ENCODE measurements at places on chromosomes 2 and 18.

DNA sequence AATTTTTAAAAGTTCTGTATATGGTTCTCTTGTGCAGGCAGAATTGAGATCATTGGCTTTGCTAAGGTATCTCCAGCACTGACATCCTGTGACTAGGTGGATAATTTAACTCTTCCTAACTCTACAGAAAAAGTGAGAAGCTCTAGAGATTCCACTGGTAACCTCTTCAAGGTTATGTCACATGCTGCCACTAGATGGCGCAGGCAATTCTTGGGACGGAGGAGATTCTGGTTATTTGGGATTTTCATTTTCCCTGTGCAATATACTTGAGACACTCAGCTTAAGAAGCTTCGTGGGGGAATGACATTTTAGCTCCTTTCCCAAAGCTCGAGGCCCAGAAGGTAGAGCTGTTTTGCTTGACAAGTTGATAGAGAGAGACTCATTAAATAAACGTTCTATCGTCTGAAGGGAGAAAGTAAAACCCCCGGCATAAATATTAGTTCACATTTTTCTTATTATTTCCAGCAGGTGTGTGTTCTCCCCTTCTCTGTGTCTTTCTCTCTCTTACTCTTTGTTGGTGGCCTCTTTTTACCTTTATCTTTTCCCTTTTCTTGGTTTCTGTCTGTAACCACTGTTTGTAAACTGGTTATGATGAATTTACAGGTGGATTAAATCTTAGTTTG, 26.6 kb upstream of the LANCL1 start:
- DNase-seq, result peak; percentile 3

GRCh38 chr2:57180042-57180567, 866.5 kb upstream of the VRK2 start:
- no peak for DNase-seq

GRCh38 chr18:62436636-62437234, 86.1 kb upstream of the ZCCHC2 start:
- no peak for DNase-seq

DNA sequence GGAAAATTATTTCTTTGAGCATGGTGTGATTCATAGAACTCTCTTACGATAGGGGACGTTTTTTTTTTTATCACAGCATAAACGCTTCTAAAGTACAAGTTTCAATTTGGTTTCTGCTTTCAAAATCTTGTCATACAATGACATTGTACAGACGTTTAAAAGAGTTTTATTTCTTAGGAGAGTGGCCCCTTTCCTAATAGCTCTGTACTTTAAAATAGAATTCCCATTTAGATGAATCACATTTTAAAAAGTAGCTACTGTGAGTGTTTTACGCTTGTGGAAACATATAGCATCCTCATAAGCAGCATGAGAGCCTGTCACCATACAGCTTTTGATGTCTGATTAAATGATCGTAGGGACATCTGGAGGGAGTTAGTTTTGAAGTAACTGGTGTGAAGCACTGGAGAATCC, 510.9 kb downstream of the PARD3B start:
- DNase-seq, result no peak

GRCh38 chr2:97644023-97644717, 1.7 kb upstream of the COX5B start:
- DNase-seq, result no peak

DNA sequence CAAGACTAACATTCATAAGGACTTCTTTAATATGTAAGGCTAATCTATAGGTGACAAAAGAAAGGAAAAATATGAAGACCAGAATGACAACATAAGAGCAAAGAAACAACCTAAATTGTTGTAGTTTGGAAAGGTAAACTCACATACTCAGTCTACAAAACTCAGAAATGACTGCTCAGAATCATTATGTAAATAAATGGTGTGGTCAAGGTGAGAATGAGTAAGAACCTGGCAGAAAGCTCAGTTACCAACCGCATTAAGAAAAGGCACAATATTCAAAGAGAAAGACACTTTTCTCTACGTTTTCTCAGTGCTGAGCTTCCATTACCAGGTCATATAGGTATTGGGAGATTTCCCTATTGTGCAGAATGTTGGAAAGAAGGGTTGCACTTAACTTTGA, 15.8 kb downstream of the ATF2 start:
- no peak for DNase-seq

DNA sequence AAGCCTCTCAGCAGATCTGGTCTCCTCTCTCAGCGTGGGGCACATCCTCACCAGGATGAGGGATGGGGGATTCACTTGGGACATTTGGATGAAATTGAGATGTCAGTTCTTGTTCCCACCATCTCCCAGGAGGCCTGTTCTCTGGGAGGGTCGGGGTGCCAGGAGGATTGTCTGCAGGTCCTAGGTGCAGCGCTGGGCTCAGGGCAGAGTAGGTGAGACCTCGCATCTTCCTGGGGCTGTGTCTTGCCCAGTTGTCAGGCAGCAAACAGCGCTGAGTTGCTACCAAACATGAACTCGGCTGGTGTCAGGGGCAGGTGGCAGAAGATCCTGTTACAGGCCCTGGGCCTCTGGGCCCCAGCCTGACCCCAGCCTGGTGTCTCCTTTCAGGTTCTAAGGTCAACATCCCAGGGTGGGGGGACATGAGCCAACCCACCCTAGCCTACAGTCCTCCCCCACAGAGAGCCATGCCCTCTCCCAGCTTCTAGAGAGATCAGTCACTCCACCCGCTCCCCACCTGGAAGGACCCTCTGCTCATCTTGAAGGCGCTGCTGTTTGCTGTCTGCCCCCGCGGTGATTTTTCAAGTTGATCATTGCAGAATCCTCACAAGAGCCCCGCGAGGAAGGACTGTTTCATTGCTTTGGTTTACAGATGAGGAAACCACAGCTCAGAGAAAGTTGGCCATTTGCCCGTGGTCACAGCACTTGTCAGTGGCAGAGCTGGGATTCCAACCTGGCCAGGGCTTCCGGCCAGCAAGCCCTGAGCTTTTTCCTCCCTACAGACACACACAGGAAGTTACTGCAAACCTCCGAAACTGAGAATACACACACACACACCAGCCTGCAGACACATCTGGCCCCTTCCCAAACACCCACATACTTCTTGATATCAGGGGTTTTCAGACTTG, 83.9 kb downstream of the STPG4 start:
- no peak for DNase-seq

DNA sequence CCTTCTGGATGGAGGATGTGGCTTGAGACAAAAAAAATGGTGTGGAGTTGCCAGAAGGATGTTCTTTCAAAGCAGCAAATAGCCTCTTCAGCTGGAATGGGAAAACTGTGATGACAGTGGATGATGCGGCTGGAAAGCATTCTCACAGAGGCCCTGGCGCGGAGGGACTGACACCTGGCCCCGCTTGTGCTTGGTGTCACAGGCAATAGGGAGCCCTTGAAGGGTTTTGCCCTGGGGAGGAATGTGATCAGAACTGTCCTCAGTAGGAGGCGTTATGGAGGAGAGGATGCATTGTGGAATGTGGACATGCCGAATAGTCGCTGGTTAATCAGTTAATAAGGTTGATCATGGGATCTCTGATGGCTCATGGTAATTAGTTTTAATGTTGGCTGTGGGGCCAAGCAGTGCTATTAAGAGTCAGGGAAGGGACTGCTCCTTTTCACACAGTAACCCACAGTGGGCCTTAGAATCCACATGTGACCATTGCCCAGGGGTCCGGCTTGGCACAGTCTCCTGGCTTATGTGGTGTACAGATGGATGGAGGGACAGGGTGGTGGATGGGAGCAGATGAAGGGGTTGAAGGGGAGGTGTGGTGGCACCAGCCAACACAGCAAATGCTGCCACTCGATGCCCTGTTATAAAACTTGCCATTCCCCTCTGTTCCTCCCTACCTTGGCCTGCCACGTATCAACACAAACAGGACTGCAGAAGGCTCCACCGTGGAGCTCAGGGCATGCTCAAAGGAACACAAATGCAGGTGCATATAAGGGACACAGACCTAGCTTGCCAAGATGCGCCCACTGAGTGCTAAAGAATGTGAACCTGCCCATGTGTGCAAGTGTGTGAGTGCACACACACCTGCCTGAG, 71.7 kb downstream of the CIB4 start:
- no peak for DNase-seq

DNA sequence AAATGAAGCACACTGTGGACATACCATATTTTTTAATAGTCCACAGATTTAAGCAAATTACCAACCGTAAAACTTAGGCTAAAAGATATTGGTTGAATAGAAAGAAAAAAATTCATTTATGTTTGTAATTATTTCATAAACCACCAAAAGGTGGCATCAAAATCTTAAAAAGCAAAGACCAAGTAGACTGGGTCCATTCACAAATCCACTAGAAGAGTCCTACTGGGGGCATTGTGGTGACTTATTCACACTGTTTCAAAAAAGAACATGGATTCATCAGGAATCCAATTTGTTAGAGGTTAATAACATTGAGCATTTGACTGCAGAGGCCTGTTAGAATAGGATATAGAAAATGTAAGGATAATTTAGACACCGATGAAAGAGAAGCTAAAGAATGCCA, 194.9 kb upstream of the KYNU start:
- no peak for DNase-seq

GRCh38 chr2:221120643-221121042, 451.5 kb downstream of the EPHA4 start:
- DNase-seq, result no peak

GRCh38 chr2:24571828-24572442, 80.9 kb downstream of the NCOA1 start:
- no peak for DNase-seq

- peak; percentile 12 for DNase-seq
Measured at GRCh38 chr2:201618744-201619662, 24.3 kb downstream of the TMEM237 start.

DNA sequence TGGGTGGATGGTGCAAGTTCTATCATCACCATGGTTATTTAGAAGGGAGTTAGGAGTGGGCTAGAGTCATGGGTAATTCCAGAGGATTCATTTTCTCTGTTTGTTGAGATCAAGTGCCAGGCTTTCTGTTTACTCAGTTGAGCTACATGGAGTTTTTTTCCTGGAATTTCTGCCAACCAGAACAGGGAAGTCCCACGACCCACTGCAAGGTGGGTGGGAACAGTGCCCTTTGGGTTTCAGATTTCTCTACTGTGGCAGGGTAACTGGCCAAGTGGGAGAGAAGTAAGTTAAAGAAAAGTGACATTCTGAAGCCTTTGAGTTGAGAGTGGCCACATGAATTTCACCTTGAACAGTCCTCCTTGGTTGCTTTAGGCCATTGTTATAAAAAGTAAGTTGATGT, 138.9 kb downstream of the SLC39A10 start:
- DNase-seq, result no peak

DNA sequence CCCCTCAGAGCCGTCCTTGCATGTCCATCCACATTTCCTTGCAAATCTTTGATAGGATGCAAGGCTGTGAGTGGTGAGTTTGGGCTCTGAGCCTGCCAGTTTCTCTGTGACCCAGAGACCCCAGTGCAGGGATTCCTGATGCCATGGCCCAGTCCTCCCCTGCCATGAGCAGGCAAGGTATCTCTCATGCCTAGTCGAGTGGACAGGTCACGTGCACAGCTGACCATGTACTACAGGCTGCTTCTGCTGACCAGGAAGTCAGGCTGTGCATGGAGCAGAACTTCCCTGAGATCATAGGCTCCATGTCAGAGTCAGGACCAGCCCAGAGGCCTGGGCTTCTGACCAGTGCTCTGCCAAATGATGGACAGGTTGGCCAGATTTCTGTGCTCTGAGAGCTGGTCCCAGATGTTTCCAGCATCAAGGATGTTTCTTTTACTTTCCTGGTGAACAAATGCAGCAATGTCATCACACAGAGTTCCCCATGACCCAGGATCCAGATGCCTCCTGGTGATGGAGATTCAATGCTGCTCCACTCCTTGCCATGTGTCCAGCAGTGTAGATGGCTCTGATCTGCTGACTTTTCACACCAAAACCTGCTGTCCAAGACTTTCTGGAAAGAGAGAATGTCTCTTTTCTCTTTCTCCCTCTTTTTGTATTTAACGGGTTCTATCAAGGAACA, 321.6 kb upstream of the HS6ST1 start:
- DNase-seq, result no peak

DNA sequence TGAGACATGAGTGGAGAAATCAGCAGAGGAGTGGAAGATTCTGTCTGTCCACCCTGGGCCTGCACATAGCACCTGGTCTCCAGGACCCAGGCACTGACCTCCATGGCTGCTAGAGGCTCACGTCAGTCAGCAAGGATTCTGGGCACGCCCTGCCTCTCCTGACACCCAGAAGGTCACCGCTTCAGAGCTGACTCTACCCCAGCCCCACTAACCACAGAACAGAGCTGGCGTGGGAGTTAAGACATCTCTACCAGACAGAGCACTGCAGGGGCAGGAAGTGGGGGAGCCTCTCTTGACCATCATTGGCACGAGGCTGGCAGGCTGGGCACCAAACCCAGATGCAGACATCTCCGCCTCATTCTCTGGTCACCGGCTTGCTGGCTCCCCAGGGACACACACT, 3.0 kb downstream of the ADCY3 start:
- no peak for DNase-seq

DNA sequence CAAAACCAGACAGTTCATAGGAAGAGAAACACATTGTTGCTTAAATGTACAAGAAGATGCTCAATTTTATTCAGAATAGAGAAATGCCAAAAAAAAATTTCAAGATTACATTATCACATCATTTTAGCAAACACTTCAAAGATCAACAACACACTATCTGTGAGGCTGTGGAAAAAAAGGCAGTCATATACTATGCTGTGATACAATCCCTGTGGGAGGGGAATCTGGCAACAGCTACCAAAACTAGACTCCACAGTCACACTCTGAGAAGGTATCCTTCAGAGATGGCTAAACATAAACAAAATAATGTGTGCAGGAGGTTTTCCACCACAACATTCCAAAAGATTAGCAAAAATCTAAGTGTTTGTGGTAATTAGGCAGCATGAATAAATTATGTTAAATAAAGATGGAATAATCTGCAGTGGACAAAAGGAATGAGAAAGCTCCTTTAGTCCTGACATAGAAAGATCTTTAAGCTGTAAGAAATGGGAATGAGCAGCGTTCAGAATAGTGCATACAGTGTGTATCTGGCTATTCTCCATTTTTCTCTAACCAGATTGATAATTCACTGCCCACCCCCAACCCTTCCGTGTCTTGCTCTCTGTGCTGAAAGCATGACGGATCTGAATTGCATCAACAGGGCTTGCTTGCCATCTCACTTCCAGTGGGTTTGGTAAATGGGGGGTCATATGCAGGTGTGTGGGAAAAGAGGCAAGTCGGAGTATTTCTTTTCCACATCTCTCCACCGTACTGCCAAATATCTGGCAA, 329.6 kb downstream of the MBD2 start:
- DNase-seq, result no peak

DNA sequence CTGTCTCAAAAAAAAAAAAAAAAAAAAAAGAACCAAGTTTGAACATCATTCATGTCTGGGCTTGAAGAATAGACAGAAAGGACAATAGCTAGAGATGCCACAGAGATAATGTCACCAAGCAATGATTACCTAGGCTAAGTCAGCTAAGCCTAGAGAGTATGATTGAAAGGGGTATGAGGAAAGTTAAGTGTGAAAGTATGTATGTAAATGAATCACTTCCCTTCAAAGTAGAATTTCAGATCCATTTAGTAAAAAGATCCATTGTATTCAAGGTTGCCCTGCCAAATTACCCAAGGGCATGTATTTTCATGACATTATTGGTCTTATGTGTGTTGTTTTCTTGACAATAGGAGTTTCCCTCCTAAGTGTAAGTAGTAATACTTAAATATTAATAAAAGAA, 34.1 kb upstream of the SLC39A10 start:
- DNase-seq, result no peak
